ENCODE measurements at places on chromosomes 4 and X.

DNA sequence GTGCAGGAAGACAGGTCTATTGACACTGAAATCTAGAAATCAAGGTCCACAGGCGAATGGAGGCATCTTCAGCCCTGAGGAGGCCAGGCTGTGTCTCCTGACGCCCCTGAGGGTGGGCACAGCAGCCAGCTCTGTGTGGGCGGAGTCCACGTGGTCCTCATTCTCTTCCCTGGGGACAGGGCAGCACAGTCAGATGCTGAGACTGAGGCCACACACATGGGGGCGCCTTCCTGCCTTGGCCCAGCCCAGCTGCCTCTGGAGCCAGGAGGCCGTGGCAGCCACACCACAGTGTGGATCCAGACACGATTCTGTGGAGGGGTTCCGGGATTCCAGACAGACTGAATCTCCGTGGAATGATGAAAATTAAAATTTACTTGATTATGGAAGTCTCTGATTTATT lies 20.8 kb downstream of the FGFR3 start:
- no peak for DNase-seq

GRCh38 chr4:139266583-139267257 lies 13.3 kb downstream of the MGARP start:
- DNase-seq, result peak; percentile 14

- no peak for DNase-seq
These were observed 11.7 kb downstream of the BBS12 start for GRCh38 chr4:122744229-122744628.

- DNase-seq, result no peak
These were observed 20.6 kb upstream of the TEC start for GRCh38 chr4:48290146-48290772.

DNA sequence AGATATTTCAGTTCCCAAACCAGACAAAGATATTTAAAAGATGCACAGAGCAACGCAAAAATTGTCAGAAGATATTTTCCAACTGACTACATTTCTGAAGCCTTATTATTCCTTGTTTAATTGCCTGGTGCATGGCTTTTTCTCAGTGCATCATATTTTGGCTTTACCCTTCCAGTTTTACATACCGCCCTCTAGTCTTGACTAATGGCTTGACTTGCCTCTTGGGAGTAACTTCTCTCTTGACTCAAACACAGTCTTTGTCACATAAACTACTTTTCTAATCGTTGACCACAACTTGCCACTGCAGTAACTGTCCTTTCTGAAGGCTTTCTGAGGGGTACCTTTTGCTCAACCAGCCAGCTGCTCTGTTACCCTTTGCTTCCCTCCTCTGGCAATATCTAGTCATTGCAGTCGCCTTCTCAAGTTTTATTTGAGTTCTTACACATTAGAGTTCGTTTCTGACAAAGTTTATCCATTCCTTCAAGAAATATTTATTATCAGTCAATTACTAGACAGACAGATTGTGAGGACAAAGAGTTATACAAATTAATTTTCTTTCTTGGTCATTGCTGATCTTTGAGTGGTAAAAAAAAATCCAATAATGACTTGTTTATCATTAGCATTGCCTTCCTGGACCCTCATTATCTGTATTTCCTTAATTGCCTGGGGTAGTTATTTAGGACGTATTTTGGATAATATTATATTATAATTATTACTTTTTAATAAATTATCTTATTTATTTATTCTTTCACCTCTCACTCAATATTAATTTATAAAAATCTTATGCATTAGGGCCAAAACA lies 506.9 kb upstream of the PCDH10 start:
- peak; percentile 37 for DNase-seq

- no peak for DNase-seq
These were observed 84.0 kb upstream of the BMP2K start for GRCh38 chr4:78691971-78692821.

DNA sequence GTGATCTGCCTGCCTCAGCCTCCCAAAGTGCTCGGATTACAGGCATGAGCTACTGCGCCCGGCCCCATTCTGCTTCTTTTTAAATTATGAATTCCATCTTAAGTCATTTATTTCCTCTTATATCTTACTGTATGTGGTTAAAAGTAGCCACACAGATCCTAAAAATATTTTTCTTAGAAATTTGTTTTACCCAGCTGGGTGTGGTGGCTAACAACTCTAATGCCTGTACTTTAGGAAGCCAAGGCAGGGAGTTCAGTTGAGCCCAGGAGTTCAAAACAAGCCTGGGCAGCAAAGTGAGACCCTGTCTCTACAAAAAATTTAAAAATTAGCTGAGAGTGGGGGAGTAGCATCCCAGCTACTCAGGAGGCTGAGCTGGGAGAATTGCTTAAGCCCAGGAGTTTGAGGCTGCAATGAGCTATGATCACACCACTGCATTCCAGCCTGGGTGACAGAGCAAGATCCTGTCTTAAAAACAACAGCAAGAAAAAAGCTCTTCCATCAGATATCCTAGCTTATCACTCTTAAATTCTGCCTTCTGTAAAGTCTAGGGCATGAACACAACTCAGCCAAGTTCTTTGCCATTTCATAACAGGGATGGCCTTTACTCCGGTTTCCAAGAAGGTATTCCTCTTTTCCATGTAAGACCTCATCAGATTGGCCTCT lies 15.1 kb upstream of the AFF1 start:
- no peak for DNase-seq

DNA sequence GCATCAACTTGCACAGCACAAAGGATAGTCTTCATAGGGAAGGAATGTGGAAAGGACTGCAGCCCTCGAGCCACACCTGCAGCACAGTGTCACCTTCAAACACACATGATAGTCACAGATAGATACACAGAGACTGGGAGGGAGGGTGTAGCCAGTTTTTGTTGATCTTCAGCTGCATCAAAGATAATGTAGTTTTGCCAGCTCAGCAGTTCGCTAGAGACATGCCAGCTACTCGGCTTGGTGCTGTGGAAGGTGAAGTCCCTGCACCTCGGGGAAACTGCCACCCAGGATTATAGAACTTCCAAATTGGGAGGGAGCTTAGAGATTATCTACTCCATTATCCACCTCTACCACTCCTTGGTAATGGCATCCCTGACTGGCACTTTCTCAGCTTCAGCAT lies 92.9 kb upstream of the PAK3 start:
- no peak for DNase-seq

GRCh38 chr4:81665045-81665444 lies 193.3 kb upstream of the RASGEF1B start:
- no peak for DNase-seq

DNA sequence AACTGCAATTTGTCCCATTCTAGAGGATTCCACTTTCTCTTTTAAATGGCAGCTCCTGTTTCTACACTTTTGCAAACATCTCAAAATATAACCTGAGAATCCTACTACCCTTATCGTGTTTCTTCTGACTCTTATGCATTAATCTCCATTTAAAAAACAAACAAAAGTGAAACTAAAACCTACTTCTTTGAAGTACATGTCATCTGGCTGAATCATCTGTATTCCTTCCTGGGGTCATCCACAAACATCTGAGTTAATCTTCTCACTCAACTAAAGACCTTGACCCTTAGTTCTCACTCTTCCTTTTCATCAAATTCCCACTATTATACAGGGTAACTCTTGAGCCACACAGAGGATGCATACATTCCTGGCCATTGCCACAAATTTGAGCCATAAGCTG lies 584.8 kb downstream of the PPARGC1A start:
- DNase-seq, result no peak

- DNase-seq, result no peak
These were observed 344.2 kb downstream of the MAPK10 start for GRCh38 chr4:86015412-86016350.

- DNase-seq, result no peak
These were observed 57.3 kb upstream of the SLIT2 start for GRCh38 chr4:20194123-20195013.

DNA sequence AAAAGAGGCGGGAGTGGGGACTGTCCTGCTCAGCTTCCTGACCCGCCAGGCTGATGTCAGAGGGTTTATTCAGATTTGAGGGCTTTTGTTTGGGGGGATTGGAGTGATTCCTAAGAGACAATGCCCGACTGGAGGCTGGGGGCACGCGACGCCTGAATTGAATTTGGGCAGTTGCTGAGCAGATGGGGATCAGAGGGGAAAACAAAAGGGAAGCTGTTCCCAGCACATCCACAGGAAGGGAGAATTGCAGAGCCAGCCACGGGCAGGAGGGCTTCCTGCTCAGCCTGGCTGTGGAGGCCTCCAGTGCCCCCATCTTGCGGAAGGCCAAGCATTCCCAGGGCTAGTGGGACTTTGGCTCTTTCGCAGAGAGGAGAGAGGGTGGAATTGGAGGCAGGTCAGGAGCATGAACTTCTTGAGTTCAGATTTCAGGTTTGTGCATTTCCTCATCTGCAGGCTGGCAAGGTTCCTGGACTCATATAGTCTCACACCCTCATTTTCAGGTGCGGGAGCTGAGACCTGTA lies 162.8 kb downstream of the NHS start:
- no peak for DNase-seq

GRCh38 chr4:20724915-20725314 lies 24.7 kb downstream of the PACRGL start:
- DNase-seq, result no peak

DNA sequence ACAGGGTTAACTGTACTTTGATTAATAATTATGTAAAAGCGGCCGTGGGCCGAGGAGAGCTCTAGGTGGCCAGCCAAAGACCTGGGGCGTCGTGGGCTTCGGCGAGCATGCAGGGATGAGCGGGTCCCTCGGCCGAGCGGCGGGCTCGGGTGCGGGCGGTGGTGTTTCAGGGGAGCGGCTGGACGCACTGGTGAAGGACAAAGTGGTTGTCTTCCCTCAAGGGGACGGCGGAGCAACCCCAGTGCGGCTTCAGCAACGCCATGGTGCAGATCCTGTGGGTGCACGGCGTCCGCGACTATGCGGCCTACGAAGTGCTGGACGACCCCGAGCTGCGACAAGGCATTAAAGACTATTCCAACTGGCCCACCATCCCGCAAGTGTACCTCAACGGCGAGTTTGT lies 103.0 kb upstream of the C1GALT1C1 start:
- DNase-seq, result no peak

GRCh38 chr4:183347146-183347545 lies 24.9 kb upstream of the CLDN24 start:
- no peak for DNase-seq

DNA sequence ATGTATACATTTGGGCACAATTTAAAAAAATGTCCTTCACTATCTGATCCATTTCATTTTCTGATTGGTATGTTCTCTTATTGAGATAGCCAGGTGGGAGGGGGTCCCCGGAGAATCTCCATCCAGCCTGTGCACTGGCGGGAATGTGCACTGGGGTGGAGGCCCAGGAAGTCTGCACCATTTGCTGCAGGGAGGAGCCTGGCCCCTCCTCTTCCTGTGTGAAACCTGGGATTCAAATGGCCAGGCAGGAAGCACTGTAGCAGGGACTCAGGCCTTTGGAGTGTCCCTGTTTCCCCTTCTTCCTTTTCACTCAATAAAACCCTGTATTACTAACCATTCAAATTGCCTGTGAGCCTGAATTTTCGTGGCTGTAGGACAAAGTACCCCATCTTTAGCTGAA lies 44.3 kb downstream of the GPRIN3 start:
- no peak for DNase-seq

- DNase-seq, result no peak
These were observed 10.2 kb downstream of the ARX start for GRCh38 chrX:25005382-25006185.

GRCh38 chrX:22662776-22663175 lies 337.0 kb upstream of the DDX53 start:
- DNase-seq, result no peak

DNA sequence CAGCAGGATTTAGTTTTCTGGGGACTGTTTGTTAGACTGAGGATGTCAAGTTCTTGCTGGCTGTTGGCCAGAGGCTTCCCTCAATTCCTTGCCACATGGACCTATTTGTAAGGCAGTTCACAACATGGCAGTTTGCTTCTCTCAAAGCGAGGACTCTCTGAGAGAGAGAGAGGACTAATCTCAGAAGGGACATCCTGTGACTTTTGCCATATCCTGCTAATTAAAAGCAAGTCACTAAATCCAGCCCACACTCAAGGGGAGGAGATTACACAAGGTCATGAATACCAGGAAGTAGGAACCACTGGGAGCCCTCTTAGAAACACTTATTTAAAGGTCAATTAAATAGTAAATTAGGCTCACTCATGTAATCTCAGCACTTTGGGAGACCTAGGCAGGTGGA lies 38.2 kb downstream of the PPP1R2C start:
- DNase-seq, result no peak

GRCh38 chr4:169229571-169230028 lies 41.2 kb downstream of the SH3RF1 start:
- no peak for DNase-seq

DNA sequence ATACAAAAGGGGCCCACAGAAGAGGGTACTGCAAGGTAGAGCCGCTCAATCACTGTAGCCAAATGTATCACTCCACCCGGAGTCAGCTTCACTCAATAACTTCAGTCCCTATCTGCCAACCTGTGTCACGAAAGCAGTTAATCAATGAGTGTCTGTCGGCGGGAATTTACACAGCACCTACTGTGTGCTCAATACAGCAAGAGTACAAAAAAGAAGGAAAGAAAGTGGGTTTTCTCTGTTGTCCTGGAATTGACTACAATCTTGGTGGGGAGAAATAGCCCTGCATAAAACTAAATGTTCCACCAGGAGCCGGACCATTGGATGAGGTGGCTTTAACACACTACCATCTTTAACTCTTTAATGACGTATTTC lies 780 bp upstream of the NKRF start:
- no peak for DNase-seq

DNA sequence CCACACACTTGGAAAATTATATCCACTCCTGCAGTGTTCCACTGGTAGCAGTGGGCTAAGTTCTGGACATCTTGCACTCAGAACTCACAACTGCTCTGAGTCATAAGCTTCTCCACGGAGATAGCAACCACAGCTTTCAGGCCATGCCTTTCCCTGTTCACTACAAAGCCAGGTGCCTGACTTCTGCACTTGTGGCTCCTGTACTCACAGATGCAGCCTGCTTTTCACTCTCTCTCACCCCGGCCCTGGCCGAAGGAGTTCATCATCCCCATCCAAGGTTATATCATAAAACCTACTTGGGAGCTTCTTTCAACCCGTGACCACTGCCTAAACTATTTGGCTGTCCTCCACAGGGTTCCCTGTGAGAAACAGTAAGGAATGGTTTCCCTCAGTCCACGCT lies 999.4 kb downstream of the GLUD2 start:
- DNase-seq, result no peak

DNA sequence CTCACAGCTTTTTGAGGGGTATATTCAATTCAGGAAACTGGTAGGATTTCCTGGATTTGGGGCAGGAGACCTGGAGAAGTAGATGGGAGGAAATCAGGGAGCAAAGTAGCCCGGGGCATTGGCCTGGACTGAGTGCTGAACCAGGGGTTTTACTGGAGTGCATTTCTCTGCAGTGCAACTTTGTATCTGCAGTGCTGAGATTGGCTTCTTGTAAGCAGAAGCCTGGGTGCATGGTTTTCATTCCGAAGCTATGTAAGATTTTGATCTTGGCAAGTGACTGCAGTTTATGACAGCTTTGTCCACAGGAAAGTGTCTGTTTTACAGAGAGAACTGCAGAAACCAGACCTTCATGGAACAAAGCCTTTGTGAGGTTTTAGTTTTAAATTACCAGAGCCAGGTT lies 158.3 kb downstream of the SPCS3 start:
- DNase-seq, result no peak

DNA sequence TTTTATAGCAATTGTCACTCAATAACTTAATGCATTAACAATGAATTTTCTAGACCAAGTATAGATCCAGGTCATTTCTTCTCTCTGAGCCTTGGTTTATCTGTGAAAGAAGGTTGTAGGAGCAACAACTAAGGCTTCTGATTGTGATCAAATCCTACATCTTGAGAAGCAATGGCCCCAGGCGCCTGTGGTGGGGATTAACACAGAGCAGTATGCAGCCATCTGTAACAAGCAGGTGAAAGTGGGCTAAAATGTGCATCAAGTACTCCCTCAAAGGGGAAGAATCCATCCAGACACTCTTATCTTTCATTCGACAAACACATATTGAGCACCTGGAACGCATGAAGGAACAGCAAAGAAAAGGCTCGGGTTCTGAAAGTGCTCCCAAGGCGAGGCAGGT lies 19.1 kb upstream of the SETD7 start:
- DNase-seq, result no peak

Data from DMS153 (cell line).